ENCODE measurements at places on chromosomes 6 and 20. TPM values are rescaled to one million over a fixed set of nuclear protein-coding genes. Genes with fewer than 3 reads are reported as not detected.

DNA sequence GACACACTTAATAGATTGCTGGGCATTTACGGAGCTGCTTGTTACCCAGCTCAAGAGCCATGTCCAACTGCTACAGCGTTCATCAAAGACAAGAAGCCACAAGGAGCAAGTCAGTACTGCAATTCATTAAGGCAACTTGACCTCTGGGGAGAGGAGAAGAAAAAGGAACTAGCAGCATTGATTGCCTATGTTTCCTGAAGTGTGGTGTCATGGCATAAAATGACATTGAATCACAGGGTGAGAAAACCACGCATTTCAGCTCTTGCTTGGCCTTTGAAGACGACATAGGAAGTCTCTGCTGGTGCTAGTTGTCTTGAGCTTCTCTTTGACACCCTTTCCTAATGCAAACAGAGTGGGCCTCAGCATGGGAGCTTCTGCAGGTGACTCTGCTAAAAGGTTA, 139.1 kb downstream of the CDH26 start:
- DNase-seq, result no peak

DNA sequence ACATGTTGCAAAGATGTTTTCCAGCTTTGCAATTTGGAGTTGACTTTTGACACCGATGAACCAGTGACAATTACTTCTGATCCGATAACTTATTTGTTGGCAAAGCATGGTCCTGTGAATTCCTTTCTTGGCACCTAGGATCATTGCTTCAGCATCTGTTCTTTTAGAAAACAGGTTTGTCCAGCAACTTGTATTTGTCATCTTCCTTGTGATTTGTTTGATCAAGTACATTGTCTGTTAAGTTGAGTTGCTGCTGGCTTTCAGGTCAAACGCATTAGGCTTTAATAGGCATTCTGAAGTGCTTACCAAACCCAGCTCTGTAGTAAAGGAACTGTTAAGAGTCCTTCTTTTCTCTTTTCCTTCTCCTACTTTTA, 192.4 kb upstream of the ZNF217 start:
- DNase-seq, result no peak

- no peak for DNase-seq
Observed at GRCh38 chr20:10853731-10854130, 179.9 kb upstream of the JAG1 start.

- DNase-seq, result peak; percentile 45
Observed at GRCh38 chr6:141667580-141668309, 465.0 kb upstream of the GJE1 start.

GRCh38 chr6:40791004-40791403, 203.8 kb upstream of the LRFN2 start:
- DNase-seq, result no peak

DNA sequence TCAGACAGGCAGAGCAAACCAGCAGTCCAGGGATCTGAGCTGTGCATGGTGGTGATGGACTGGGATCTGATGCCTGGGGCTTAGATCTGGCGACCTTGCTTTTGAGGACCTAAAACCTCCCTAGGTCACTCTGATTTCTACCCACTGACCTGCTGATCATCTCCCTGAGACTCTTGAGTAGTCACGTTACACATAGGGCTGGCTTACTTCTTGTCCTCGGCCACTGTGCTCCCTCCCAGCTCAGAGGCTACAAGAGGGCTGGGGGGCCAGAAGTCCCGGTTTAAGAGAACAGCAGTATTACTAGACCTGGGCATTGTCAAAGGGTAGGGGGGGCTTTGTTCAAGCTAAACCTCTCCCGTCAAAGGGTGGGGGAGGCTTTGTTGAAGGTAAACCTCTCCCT, 5.5 kb downstream of the DYNLT1 start:
- DNase-seq, result no peak

The EEF1E1 gene
- total RNA-seq, result 45.9 TPM

The PKIB gene
- total RNA-seq, result 0.57 TPM

The SLC17A3 gene
- not detected for total RNA-seq

The ZGPAT gene
- total RNA-seq, result 31.5 TPM

The TCF15 gene
- not detected for total RNA-seq
